ENCODE measurements at places on chromosomes 16 and 17.

- DNase-seq = no peak
Observed at GRCh38 chr16:81861915-81862314, 82.8 kb downstream of the PLCG2 start.

DNA sequence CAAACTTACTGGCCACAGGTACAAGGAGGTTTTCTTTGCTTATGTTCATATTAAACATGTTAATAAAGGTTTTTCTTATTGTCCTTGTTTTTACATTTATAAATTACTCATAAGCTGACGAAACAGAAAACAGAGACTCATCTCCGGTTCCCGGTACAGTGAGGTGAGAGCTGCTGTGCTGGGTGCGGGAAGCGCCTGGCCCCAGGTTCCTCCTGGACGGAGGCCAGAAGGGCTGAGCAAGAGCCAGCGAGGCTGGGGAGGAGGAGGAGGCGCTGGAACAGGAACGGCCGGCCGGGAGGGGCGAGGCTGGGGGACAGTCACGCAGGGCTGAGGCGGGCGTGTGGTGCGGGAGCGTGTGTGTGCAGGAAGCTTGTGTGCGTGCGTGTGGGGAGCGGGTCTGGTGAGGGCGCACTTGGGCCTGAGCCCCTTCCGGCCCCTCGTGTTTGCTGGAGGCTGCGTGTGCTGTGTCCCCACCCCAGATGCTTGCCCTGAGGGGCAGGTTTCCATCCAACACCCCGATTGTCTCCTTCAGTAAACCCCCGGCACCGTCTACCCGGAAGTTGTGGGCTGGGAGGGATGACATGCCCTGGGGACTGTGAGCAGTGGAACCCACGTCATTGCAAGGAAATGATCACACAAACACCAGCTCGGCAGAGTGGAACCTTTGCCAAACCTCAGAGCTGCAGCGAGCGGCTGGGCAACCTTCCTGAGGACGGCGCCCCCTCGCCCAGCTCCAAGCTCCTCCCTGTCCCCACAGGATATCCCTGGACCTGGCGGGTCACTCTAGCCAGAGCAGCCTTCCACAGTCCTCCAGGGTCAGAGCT lies 19.5 kb downstream of the CD7 start:
- peak; percentile 52 for DNase-seq

DNA sequence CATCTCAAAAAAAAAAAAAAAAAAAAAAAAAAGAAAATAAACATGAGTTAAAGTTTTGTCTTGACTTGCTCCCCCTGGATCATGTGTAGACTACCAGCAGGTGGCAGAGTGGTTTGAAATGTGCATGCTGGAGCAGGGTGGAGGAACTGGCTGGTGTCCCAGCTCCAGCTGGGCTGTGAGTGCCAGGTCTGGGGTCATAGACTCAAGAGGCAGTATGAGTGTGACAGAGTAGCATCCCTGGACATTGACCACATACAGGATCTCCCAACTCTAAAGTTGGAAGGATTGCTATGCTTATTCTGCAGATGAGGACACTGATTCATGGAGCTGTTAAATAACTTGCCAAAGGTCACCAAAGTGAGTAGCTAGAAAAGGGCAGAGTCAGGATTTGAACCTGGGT lies 198.0 kb upstream of the MPHOSPH6 start:
- DNase-seq = no peak

- DNase-seq = peak; percentile 32
Observed at GRCh38 chr16:77336637-77337036, 98.2 kb downstream of the ADAMTS18 start.

DNA sequence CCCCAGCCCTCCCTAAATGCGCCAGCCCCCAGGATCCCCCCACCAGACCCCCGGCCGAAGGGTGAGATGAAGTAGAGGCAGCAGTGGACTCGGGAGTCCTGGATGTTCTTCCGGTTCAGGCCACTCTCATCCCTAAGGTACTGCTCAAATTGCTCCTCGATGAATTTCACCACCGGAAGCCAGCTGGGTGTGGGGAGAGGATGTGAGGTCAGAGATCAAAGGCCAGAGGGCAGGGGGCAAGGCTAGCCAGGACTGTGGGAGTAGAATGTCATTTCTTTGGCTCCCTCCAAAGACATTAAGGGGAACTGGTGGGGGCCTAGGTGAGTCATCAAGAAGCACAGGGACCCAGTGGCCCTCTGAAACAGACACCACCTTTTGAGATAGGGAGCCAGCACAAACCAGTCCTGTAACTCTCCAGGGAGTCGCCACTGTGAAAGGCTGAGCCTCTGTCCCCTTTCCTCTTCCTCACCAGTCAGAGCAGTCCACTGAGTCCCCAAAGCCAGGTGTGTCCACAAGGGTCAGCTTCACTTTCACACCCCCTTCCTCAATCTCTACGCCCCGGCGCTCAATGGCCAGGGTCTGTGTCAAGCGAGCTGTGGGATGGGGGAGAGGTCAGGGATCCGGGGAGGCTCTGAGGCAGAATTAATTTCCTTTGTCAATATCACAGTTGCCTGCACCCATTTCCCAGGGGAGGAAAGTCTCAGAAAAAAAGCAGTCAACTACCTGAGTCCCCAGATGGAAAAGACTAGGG lies 895 bp downstream of the SEPTIN1 start:
- DNase-seq = no peak

DNA sequence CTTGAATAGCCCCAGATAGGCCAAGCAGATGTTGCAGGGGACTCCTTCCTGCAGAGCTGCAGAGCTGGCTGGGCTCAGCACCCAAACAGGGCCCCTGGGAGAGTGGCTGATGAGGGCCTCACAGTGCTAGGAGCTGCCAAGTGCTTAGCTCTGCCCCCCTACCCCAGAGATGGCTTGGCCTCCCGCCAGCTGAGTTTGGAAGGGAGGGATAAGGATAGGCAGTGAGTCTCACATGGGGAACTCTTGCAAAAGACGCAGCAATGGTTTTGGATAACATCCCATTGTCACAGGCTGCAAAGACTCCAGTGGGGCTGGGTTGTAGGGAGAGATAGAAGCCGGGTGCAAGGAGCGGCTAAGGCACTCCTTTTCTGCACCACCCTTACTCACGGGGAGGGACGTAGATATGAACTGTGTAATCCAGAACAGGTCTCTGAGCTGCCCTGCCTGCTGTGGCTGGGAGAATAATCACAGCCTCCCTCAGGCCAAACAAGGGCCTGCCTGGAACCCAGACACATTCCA lies 52.9 kb upstream of the MAF start:
- DNase-seq = peak; percentile 73

DNA sequence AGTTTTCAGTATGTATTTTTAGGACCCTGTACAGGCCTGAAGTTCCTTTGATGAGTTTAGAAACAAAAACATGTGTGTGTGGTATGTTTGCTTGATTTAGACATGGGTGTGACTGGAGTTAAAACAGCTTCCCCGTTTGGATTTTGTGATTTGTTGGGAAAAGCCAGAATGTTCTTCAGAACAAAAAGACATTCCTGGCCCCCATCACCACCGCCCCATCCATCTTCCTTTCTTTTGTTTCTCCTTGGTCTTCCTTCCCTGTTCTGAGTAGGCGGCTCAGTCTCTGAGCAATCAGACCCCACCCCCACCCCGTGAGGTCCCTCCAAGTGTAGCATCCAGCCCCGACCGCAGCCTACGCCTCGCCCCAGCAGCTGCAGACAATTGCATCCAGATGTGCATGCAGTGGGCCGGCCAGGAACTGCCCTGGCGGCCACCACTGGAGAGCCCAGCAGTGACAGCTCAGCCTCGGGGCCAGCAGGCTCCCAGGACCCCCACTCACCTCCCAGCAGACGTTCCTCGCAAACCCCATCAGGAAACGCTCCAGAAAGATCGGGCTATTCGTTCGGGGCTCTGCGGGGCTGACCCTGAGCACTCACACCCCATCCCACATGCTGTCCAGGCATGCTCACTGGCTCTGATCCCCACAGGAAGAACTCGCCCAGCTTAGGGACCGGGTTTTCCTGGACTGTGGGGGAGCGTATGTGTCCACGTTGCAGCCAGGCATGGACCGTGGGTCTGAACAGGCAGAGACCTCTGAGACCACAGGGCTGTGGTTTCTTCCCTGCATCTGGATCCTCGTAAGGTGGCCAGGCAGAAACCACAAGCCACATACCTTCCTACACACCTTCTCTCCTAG lies 99.8 kb upstream of the CDH5 start:
- DNase-seq = no peak

DNA sequence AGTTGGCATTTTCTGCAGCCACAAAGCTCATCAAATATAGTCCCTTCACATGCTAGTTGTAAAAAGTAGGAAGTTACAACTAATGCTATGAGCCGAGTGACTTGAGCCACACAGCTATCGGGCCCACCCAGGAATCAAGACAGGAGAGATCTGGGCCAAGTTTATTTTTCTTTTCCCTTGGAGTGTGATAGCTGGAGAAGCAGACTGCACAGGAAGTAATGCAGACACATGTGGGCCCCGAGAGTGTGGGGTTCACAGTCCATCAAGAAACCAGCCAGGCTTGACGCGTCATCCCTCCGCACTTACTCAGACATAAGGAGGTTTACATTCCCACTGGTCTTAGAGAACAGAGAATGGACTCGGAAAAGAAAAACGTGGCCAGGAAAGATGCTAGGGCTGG lies 403.1 kb upstream of the CDH11 start:
- DNase-seq = no peak

DNA sequence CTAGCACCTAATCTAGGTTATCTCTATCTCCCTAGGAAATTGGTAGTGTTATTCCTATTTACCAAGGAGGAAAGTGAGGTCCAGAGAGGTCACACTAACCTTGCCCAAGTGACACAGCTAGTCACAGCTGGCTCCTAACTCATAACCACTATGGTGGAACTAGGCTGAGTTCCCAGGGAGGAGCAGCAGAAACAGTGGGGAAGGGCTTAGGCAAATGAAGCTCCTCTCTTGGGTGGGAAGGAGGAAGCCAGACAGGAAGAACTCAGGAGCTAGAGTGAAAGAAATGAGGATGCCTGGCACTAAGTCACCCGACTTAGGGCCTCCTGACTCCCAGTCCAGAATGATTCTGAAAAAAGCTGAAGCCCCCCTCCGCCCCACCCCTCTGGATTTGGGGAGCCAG lies 34.5 kb downstream of the PSME3IP1 start:
- DNase-seq = no peak

DNA sequence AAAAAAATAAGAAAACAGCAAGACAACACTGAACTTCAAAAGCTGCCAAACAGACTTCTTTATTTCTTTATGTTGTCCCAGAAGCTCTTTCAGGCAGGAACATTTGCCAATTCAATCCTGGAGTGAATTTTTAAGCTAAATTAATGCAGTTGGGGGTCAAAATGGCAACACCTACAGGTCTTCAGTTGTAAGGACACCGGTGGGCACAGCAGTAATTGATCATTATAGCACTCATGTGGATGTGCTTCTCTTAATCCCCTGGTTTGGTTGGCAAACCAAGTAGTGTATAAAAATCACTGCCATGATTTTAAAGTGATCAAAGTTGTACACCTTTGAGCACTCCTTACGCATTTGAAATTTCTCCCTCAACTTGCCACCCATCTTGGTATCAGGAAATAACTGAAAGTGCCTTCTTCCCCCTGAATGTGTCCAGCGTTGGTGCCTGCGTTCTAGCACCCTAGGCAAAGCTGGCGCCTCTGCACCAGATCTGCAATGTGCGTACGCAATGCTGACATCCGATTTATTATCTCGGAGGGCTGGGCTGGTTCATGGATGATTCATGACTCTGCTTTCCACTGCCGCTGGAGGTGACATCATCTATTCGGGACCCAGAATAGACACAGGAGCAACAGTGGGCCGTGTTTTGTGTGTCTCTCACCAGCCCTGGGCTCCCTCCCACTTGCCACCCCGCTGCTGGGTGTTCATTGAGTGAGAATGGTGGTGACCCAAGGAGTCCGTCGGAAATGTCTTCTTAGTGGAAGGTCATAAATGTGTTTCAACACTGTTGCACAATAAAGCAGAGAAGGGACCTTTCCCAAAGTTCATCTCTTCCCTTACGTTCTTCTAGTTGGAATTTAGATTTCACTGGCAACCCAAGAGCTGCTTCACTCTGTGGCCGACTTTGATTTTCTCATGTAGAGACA lies 203.4 kb downstream of the CCDC182 start:
- DNase-seq = no peak

- no peak for DNase-seq
Observed at GRCh38 chr17:57714665-57715180, 30.4 kb downstream of the CCDC182 start.

- DNase-seq = no peak
Observed at GRCh38 chr17:75518201-75518600, 1.9 kb downstream of the TSEN54 start.

DNA sequence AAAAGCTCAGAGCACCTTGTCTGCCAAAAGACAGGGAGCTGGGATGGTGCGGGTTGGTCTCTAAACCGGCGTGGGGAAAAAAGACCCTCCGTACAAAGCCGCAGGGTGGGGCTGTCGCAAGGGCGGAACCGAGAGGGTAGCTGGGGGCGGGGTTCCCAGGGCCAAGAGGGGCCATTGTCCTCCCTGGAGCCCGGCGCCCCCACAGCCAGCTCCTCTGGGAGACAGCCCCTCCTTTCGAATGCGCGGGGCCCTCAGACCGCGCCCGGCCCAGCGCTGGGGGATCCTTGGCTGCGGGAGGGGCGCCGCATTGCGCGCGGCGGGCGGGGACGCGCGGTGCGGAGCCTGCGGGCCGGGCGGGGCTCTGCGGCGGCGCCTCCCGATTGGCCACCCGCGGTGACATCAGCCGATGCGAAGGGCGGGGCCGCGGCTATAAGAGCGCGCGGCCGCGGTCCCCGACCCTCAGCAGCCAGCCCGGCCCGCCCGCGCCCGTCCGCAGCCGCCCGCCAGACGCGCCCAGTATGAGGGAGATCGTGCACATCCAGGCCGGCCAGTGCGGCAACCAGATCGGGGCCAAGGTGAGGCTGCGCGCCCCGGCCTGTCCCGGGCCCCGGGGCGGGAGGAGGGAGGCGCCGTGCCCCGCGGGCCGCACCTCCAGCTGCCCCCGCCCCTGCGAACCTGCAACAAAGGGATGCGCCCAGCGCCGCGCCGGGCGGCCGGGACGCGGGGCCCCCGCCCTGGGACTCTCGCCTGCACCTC lies at the start of gene TUBB3:
TUBB3 (plus strand) TSS at position 459 of the 756 bp plus-strand sequence; CDS start at position 519, 60 bp downstream.
- peak; percentile 87 for DNase-seq

DNA sequence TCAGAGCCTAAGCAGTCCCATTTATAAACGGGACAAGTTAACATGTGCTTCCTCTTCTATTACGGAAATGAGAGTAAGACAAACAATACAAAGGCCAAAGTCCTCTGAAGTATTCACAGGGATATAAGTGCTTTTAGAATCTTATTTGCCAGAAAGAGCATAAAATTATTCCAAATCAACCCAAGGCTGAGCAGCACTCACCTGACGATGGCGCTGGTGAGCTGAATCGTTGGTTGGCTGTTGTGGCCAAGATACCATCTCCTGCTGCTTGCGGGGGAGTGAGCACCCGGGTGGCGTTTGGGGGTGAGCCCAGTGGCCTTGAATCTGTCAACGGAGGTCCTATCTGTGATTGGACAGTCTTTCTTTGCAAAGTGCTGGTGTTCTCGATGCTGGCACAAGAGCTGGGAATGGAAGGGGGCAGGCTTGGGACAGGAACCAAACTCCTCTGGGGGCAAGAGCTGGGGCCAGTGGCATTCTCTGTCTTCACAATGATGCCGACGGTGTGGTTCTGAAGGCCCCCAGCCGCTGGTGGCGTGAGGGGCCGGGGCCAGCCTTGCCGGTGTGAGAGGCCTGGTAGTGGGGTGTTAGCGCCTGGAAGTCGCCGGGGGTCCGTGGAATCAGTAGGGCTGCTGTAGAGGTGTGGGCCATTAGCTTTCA lies 9.5 kb upstream of the DHRS13 start:
- DNase-seq = no peak

GRCh38 chr16:86558355-86559193 lies 3.5 kb upstream of the MTHFSD start:
- no peak for DNase-seq
